ENCODE measurements at places on chromosomes 5 and 9.

DNA sequence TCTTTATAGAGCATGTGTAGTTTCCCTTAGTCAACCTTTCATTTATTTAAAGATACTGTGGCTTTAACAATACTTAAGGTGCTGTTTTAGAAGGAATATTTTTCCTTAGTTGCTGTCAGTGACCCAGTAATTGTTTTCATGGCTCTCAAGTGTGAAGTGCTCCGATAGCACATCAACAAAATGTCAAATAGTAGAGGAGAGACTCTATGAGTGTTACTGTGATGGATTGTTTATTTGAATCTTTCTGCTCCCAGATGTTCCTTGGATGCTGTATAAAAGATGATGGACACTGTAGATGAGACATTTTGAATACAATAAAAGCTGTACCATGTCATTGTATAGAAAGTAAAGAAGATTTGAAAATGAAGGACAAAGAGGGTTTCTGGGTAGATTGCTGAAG, 1185.7 kb upstream of the C9orf72 start:
- no peak for DNase-seq

DNA sequence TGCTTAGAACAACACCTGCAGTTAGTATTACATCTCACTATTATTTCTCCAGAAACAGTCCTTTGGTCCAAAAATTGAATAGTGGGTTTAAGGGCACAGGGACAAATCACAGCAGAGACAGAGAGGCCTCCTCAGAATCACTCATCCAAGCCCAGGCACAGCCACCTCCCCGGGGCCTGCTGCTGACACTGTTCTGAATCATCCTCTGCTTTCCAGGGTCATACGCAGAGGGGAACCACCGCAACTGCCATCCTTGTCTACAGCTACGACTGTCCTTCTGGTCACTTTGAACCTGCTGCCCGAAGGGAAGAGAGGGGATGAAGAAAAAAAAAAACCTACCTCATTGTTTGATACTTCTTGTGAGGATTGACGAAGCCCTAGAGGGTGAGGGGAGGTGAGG, 35.3 kb upstream of the MAN2A1 start:
- DNase-seq: no peak

DNA sequence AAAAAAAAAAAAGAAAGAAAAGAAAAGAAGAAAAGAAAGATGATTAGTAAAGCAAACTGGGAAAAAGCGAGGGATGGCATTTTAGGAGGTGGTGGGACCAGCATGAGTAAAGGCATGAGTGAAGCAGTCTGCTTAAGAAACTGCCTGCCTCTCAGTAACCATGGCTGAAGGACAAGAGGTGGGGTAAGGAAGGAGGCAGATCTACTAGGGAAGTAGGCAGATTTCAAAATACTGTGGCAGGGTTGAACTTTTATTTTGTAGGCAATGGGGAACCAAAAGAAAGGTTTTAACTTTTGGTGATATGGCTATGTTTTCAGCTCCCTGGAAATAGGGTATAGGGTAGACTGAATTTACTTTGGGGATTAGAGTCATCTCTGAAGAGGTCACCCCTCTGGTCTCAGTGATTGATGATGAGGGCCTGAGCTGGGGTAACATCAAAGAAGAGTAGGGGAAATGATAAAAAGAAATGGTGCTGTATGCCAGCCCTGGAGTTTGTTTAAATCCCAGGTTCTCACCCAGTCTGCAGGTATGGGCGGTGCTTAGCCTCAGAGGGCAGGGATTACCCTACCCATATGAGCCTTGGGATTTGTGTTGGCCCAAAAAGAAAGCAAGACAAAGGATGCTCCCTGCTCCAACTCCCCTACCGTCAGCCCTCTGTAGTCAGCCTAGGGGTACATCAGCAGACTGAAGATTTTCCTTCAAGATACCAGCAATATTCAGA, 316.2 kb downstream of the CWC27 start:
- DNase-seq: no peak

DNA sequence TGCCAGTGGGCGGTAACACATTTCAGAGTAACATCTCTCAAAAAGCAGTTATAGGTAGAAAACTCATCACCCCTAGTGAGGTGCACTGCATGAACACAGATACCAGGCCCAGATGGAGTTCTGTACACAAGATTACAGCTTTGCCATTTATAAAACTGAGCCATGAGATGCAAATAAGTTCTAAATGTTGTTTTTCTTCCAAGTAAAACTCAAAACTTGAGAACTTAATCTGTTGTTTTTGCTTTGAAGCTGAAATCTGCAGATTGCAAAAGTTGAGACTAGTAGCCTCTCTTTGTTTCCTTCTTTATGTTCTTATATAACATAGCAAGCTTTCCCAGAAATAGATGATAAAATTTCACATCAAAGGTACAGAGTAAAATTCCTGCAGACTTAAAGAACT, 434.1 kb downstream of the PLK2 start:
- no peak for DNase-seq

DNA sequence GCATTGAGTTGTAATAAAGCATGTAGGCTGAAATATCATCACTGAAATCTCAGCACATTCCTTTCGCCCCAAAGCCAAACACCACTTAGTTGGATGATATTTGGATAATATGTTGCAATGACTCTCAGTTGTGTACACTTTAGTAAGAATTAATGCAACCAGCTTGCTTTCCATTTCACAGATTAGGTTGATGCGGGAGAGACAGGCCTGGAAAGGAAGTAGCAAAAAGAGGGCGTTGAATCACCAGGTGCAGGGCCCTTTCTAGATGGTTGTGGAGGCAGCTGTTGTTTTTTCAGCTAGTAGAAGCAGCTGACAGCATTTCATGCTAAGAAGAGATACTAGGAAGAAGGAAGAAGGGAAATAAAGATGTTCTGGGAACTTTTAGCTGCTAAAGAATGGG, 30.9 kb downstream of the DMRT3 start:
- DNase-seq: no peak

- DNase-seq: no peak
These were observed 509.7 kb upstream of the CLINT1 start for GRCh38 chr5:158368686-158369085.

GRCh38 chr5:147552897-147553296, 43.0 kb upstream of the DPYSL3 start:
- no peak for DNase-seq

DNA sequence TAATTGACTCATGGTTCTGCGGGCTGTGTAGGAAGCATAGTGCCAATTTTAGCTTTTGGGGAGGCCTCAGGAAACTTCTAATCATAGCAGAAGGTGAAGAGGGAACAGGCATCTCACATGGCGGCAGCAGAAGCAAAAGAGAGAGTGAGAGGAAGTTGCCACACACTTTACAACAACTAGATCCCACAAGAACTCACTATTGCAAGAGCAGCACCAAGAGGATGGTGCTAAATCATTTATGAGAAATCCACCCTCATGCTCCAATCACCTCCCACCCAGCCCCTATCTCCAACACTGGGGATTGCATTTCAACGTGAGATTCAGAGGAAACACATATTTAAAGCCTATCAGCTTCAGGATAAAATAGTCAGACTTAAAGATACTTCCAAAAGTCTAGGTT, 36.1 kb upstream of the LPAR1 start:
- DNase-seq: no peak

GRCh38 chr9:135734616-135735144, 32.7 kb downstream of the KCNT1 start:
- DNase-seq: no peak

GRCh38 chr5:121987052-121987684, 25.4 kb downstream of the SRFBP1 start:
- no peak for DNase-seq

GRCh38 chr5:125249400-125249799, 503.0 kb upstream of the ZNF608 start:
- no peak for DNase-seq

DNA sequence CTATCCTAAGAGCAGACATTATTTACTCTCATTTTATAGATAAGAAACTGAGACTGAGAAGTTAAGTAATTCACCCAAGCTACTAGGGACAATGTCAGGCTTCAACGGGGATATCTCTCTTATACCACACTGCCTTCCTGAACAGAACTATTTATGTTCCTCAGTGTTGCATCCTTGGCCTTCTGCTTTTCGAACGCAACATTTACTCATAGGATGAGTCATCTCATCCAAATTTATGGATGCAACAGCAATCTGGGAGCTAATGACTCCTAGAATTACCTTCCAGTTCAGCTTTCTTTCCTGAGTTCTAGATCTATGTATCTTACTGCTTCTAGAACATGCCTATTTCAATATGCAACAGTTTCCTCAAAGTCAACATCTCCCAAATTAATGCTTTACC, 103.6 kb upstream of the PAM start:
- DNase-seq: no peak

GRCh38 chr5:64625678-64626077, 64.6 kb upstream of the SHISAL2B start:
- no peak for DNase-seq

GRCh38 chr5:16975950-16976624, 40.0 kb upstream of the MYO10 start:
- DNase-seq: no peak

GRCh38 chr5:647311-647710, 35.2 kb downstream of the CEP72 start:
- no peak for DNase-seq

GRCh38 chr5:18605186-18605585, 970.9 kb downstream of the TAF11L14 start:
- DNase-seq: no peak

DNA sequence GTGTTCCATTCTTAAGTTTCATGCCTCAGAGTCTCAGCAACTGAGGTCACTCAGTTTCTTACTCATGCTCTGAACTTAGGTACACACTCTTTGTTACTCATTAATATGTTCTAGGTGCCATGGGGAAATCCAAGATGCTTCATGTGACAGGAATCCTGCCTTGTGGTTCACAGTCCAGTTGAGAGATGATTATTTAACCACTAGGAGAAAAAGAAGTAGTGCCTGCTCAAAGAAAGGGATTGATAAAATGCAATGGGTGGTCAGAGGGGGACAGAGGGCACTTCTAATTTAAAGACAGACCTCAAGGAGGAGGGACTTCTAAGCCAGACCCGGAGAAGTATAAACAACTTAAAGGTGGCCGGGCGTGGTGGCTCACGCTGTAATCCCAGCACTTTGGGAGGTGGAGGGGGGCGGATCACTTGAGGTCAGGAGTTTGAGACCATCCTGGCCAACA, 69.0 kb downstream of the UGCG start:
- no peak for DNase-seq

- DNase-seq: no peak
These were observed 145.9 kb upstream of the TBC1D2 start for GRCh38 chr9:98401140-98402018.

- no peak for DNase-seq
These were observed 169.3 kb upstream of the FSTL4 start for GRCh38 chr5:133781436-133782225.

GRCh38 chr9:130579738-130580463, 524 bp downstream of the FUBP3 start:
- peak; percentile 40 for DNase-seq

- peak; percentile 82 for DNase-seq
These were observed 175.7 kb downstream of the MELK start for GRCh38 chr9:36748322-36748899.

- no peak for DNase-seq
These were observed 45.6 kb upstream of the RNF130 start for GRCh38 chr5:180117000-180117725.

DNA sequence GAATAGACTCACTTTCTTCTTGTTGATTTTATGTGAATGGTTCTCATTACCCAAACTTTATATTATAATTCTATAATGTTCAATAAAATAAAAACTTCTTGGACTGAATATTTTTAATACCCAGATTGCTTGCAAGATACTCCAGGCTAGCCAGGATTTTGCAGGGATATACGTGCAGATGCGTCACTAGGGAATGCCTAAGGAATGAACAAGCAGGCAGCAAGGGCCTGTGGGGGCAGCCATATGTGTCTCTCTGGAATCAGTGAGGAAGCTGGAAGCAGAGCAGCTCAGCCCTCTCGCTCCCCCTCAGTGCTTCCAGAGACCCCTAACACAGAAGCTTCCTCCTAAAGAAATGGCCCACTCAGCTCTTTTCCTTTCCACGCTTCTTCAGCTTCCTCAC, 457.4 kb downstream of the CCDC171 start:
- no peak for DNase-seq

DNA sequence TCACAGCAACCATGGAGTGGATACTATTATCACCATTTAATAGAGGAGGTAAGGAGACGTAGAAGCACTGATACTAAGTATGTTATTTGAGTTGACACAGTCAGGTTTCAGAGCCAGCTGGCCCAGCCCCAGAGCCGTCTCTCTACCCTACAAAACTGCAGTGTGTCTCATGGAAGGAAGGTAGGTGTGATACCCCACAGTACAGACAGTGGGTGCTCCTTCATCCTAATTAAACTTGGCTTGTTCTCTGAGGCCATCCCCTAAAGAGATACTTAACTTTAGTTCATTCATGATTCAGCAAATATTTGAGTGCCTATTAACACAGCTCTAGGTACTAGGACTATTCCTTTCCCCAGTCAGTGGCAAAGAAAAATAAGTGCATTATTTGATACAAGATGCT, 22.6 kb downstream of the PIP5K1B start:
- no peak for DNase-seq

DNA sequence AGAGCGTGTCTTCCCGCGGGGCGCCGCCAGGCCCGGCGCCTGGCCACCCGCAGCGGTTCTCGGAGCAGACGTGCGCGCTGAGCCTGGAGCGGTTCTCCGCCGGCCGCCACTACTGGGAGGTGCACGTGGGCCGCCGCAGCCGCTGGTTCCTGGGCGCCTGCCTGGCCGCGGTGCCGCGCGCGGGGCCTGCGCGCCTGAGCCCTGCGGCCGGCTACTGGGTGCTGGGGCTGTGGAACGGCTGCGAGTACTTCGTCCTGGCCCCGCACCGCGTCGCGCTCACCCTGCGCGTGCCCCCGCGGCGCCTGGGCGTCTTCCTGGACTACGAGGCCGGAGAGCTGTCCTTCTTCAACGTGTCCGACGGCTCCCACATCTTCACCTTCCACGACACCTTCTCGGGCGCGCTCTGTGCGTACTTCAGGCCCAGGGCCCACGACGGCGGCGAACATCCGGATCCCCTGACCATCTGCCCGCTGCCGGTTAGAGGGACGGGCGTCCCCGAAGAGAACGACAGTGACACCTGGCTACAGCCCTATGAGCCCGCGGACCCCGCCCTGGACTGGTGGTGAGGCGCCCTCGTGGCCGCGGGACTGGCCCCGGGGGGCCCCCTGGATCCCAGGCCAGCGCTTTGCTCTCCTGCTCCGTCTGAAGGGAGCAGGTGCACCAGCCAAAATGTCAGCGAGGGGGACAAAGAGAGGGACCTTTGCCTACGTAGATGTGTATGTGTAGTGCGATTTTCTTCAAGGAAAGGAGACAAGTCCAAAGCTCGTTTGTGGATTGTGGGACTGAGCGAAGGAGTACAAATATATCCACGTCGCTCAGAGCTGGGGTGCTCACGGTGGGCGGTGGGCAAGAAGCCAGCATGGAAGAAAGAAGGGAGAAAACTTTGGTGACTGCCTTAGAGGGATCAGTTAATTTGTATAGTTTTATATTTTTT, 19.5 kb downstream of the BTNL9 start:
- peak; percentile 41 for DNase-seq
